ENCODE measurements at places on chromosomes 4 and X. TPM values are rescaled to one million over a fixed set of nuclear protein-coding genes. Genes with fewer than 3 reads are reported as not detected.

The PPEF1 gene
- not detected for total RNA-seq

DNA sequence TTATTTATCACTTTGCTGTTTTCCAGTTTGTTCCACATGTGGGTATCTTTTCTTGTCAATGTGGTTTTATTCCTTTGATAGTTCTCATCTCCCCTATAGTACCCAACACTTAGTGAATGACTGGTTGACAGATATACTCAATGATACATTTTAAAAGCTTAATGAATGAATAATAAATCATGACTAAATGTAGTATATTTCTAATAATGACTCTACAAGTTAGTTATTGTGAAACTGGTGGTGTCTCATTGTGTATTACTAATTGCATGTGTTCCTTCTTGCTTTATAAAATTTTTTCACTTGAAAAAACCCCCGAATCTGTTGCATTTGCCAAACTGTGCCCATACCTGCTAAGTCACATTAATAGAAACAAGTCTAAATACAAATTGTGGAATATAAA, 95.4 kb downstream of the MBNL3 start:
- DNase-seq: no peak

- no peak for DNase-seq
Measured at GRCh38 chr4:3476936-3477749, 14.0 kb downstream of the DOK7 start.

- no peak for DNase-seq
Measured at GRCh38 chr4:146436423-146437162, 85.1 kb downstream of the SLC10A7 start.

DNA sequence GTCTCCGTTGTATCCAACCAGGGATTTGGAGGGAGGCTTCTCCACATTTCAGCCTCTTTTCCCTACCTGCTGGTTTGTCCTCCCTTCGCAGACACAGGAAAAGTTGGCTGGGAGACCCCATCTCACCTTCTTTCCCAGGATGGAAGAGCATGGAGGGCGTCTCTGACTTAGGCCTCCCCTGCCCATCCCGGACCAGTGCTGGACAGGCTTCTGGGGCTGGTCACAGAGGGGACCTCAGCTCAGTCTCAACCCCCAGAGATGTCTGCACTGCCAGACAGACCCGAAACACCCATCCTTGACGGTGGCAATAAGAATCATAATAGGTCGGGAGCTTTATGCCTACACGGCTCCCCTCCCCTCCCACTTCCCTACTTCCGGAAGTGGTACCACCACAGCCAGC, 1.6 kb downstream of the WFS1 start:
- no peak for DNase-seq

DNA sequence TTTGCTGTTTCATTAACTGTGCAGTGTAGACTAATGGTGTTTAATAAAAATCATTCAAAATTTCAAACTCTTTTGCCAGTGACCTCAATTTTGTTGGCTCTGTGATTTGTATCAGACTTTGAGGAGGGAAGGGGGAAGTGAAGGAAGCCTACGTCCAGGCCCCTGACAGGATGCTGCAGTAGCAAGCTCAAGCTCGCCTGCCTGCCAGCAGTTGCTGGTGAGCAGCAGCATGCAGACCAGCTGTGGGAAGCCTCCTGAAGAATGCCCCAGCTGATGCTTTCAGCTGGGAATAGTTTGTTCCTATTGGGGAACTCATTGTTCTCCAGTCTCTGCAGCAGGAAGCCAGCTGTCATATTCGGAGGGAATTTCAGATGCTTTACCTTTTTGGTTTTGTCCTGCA, 495.2 kb downstream of the AFF2 start:
- no peak for DNase-seq

DNA sequence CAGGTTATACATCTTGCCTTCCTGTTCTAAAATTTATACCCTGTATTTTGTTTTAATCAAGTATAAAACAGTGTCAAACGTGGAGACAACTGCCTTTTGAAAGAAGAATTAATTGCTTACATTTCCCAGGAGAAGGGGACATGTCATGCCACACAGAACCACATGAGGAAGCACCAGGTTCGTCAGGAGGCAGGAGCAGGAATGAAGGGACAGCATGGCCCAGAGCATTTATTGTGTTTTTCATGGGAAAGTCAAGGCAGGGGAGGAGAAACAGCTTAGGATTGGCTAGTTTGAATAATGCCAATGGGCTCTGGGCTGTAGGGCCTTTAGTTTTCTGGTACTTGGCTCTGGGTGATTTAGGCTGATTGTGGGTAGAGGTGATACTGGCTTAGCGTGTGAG, 203.7 kb downstream of the CFAP299 start:
- DNase-seq: no peak

GRCh38 chr4:189237340-189237739, 703.3 kb upstream of the FRG1 start:
- no peak for DNase-seq

The SMR3B gene
- not detected for total RNA-seq

The SYTL5 gene
- not detected for total RNA-seq

DNA sequence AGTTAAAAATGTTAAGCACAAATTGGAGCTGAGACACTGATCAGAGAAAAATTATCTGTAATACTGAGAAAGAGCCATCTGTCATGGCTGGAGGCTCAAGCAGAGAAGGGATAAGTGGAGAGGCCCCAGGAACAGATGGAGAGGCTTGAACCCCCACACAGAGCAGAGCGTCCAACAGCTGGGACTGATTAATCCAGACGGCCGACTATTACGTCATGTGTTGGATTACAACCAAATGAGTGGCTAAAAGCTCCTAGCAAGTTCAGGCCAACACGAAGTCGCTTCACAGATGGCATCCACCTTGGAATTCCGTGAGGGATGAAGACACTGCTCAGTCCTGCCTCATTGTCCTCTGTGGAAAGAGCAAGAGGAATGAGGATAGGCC, 57.7 kb upstream of the ATXN3L start:
- no peak for DNase-seq

- no peak for DNase-seq
Measured at GRCh38 chr4:143538979-143539669, 25.6 kb downstream of the SMARCA5 start.

The CRMP1 gene
- not detected for total RNA-seq

The AMTN gene
- not detected for total RNA-seq

GRCh38 chr4:84957514-84958420, 8.7 kb downstream of the WDFY3 start:
- DNase-seq: no peak

The F8A3 gene
- total RNA-seq: 27.1 TPM

The RHOXF2B gene
- total RNA-seq: not detected

- DNase-seq: no peak
Measured at GRCh38 chrX:105114554-105115130, 105.9 kb downstream of the TEX13A start.

GRCh38 chr4:52750819-52751486, at the start of gene ERVMER34-1:
Gene ERVMER34-1, minus strand, starts transcription at chr4:52751425. Its CDS starts 5,905 bp downstream, at chr4:52745520.
- DNase-seq: no peak

DNA sequence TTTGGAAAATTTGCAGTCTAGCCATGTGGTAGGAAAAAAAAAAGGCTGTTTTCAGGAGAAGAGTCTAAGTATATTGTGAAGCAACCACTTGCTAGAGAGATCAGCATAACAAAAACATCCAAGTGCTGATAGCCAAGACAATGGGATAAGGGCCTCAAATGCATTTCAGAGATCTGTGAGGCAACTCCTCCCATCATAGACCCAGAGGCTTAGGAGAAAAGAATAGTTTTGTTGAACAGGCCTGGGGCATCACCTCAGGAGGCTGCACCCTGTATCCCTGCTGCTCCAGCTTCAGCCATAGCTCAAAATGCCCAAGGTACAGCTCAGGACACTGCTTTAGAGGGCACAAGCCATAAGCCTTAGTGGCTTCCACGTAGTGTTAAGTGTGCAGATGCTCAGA, 13.6 kb upstream of the GPR174 start:
- DNase-seq: no peak

- DNase-seq: peak; percentile 26
Measured at GRCh38 chr4:148445071-148445859, 3.1 kb upstream of the NR3C2 start.

DNA sequence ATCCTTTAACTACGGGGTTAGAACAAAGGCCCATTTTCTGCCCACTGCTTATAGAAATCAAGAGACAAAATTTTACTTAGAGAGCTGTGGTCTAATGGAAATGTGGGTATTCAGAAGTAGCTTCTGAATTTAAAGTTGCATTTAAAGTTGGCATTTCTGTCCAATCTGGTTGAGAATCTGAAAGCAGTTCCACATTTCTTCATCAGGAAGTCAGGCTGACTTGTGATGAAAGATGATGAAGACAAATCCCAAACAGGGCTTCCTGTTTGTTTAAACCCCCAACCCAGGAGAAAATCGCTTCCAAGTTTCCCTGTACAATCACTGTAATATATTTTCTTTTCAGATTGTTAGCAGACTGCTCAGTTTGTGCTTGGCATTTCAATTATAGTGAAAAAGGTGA, 345.3 kb downstream of the SPRY1 start:
- no peak for DNase-seq

- DNase-seq: no peak
Measured at GRCh38 chr4:147136310-147136709, 190.6 kb upstream of the TTC29 start.

DNA sequence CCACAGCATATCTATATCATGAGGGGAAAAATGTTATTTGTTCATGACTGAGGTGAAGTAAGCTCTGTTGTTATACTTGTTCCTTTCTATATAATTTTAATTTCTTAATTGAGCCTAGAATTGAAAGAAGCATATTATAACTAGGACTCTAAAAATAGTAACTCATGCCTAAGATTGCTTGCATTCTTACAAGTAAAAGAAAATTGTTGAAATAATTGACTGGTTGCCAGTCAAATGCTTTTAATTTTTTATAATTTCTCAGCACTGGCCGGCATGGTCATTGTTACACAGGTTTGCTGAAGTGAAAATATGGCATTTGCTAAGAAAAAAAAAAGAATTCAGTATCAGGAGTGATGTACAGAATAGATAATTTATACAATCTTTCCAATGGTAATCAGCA, 104.8 kb downstream of the GASK1B start:
- no peak for DNase-seq

DNA sequence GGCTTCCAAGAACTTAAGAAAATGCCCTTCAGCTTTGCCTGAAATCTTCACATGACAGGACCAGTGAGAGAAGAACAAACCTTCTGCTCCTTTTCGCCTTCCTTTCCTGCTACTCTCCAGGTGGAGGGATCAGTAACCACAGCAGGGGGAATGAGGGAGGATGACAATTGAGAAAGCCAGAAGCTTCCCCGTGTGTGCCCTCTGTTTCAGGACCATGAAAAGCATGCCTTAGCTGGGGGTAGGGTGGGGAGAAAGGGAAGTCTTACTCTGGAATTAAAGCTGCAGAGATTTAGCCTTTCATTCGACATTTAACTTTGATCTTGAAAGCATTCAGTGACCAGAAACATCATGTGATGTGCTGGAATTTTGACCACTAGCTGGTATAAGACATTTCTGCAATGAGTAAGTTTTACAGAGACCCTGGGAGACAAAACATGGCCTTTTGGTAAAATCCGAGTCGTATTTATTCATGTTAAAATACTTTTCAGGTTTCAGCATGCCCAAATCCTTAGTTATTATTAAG, 10.6 kb upstream of the PUDP start:
- DNase-seq: no peak

- DNase-seq: no peak
Measured at GRCh38 chr4:22686141-22686540, 6.6 kb upstream of the GBA3 start.

The CD38 gene
- total RNA-seq: 152 TPM

The IGFBP7 gene
- not detected for total RNA-seq

GRCh38 chr4:113739197-113739596, 22.3 kb downstream of the CAMK2D start:
- no peak for DNase-seq

DNA sequence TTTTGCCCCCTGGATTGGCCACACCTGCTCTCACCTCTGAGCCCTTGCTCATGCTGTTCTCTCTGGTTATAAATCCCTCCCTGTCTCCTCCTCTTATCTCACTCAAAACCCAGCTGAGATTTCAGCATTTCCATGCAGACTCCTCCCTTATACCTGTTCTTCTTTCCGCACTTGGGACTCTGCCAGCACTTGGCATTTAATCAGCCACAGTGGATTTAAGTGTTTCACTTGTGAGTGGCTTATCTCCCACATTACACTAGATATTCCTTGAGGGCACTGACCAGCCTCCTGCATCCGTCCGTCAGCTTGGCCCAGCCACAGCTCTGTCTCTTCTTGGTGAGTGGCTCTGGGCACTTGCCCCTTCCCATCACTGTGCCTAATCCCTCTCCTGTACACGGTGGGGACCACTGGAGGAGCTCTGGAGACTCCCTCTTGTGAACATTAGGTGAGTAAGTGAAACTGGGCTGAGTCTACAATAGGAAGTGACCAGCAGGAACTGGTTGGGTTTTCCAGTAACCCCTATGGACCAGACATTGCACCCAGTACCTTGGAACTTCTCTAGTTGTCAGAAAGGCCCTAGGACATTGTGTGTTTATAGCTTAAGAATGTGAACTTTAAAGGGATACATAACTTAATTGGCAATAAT, 19.9 kb downstream of the FGFBP1 start:
- DNase-seq: no peak

All from activated T-helper 1 cell treated with anti-CD3 and anti-CD28 coated beads, Interleukin-12 subunit alpha, Interleukin-12 subunit beta, Interleukin-2, Interleukin-4 antibody, amounts not matched to agents 30 ng/mL and 10 ng/mL and 1 ng/mL, durations not matched to agents 14 hours and 24 hours and 36 hours (primary cell).